ENCODE measurements at places on chromosomes 11 and 22. TPM values are rescaled to one million over a fixed set of nuclear protein-coding genes. Genes with fewer than 3 reads are reported as not detected.

Gene FAM180B
- 0.50 TPM for polyA plus RNA-seq

Gene HINFP
- polyA plus RNA-seq, result 28.2 TPM

Gene CRYBB1
- 0.42 TPM for polyA plus RNA-seq

Gene DGCR6
- 8.6 TPM for polyA plus RNA-seq

Gene MIAT
- polyA plus RNA-seq, result 0.85 TPM

Gene BTG4
- polyA plus RNA-seq, result not detected

Gene CCDC89
- 3.2 TPM for polyA plus RNA-seq

Gene VSIG10L2
- polyA plus RNA-seq, result not detected

Gene KREMEN1
- polyA plus RNA-seq, result 23.7 TPM

Gene SCGB2A2
- polyA plus RNA-seq, result not detected

Gene OTOG
- polyA plus RNA-seq, result 0.27 TPM

Gene NOX4
- polyA plus RNA-seq, result 54.0 TPM

GRCh38 chr11:66891851-66892660 is 35.2 kb downstream of the LRFN4 start:
- DNase-seq, result no peak

GRCh38 chr22:38464992-38465672 is 2.8 kb upstream of the KDELR3 start:
- no peak for DNase-seq

GRCh38 chr11:132022733-132023478 is 652.5 kb downstream of the NTM start:
- no peak for DNase-seq

DNA sequence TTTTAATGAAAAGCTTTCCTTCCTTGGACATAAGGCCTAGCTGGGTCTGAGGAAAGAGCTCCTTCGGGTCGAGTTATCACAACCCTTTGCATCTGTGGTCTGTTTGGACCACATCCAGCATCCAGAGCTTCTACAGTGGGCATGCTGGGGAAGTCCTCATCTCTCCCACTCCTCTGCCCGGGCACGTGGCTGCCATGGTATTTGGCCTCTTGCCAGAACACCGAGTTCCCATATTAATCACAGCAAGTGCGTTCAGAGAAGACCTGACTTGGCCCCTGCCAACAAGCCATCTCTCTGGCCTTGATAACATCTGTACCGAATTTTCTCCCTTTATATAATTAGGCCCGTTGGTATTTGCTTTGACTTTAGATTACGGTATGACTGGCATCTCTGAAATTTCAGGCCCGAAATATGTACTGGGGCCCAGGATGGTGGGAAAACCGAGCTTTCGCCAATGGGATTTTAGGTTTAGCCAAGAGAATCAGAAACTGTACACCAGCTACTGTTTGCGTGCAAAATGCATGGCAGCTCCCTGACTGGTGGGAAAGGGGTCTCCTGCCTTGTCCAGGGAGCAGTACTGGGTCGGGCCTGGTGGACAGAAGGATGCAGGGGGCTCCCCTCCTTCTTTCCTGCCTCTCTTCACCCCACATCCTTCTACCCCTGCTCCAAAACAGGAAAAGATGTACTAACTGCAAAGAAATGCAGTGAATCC is 90.0 kb downstream of the MICAL2 start:
- no peak for DNase-seq

- no peak for DNase-seq
These were observed 3.2 kb upstream of the EMID1 start for GRCh38 chr22:29202212-29203192.

GRCh38 chr11:8258784-8259183 is 4.9 kb downstream of the LMO1 start:
- DNase-seq, result no peak

- DNase-seq, result no peak
These were observed 745 bp upstream of the FAM118A start for GRCh38 chr22:45308957-45309421.

- no peak for DNase-seq
These were observed 534.3 kb downstream of the ETS1 start for GRCh38 chr11:128052912-128053641.

DNA sequence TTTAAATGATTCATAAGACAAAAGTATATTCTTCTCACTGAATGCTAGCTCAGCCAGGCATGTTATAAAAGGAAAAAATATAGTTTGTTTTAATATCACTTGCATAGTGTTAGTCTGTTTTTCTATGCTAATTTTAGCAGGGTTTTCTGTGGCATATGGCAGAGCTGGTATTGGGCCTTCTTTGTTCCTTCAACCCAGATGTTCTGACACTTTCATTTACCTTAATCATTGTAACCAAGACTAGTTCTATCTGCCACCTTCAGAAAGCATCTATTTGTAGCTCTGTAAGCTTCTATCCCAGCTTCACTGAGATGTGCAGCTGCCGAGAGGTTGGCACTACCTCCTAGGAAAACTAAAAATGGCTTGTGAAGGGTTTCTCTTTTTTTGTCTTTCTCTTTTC is 338.7 kb downstream of the GUCY1A2 start:
- DNase-seq, result no peak

- DNase-seq, result no peak
These were observed 66.9 kb downstream of the PRDM11 start for GRCh38 chr11:45213316-45213665.

GRCh38 chr11:21142007-21142406 is 472.6 kb downstream of the NELL1 start:
- DNase-seq, result no peak

GRCh38 chr11:67119585-67120391 is 725 bp downstream of the KDM2A start:
- no peak for DNase-seq

DNA sequence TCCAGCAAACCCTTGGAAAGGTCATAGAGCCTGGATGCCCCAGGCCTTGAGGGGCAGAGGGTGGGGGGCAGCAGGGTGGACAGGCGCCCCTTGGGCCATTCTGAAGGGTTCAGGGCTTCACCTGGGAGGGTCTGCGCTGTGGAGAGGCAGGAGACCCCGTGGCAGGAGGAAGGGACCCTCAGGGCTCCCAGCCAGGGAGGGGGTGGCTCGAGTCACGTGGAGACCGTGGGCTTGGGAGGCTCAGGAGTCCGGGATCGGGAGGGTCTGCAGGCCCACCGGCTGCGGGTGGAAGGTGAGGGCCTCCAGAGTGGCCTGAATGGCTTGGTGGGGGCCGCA is 48.5 kb upstream of the A4GALT start:
- no peak for DNase-seq

- DNase-seq, result peak; percentile 84
These were observed 46.0 kb upstream of the PARVA start for GRCh38 chr11:12331239-12331874.

DNA sequence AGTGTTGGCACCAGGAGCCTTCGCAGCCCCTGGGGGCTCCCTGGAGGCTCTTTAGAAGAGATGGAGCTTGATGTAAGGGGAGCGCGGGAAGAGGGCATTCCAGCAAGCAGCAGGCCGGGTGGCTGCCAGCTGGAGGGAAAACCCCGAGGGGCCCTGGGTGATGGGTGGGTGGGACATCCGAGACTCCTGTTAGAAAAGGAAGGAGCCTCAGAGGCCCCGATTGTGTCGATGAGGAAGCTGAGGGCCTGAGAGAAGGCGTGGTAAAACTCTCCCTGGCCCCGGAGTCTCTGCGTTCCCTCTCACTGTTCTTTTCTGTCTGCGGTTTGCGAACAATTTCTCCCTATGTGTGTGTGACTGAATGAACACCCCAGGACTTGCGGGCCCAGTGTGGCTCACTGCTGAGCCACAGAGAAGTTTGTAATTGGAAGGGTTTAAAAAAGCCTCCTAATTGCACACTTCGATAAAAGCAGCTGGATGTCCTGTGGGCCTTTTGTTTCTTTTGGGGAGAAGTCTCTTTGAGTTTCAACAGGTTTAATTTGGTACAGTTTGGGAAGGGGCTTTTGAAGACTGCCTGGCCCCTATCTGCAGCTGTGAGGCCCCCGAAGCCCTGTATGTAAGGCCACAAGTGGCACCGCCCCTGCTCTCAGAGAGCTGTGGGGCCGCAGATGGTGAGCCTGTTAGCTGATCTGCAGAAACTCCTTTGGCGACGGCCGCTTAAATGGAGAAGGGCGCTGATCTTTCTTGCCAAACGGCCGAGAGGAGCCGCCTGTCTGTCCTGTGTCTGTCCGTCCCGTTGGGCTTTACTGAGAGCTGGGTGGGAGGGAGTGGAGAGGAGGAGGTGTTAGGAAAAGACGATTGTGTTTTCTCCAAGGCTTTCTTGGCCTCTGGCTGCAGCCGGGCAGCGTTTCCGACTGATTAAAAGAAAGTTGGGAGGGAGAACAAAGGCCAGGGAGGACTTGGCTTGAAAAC is 2.0 kb downstream of the FBLN1 start:
- no peak for DNase-seq

GRCh38 chr11:94649964-94650623 is 82.9 kb downstream of the PIWIL4 start:
- no peak for DNase-seq

DNA sequence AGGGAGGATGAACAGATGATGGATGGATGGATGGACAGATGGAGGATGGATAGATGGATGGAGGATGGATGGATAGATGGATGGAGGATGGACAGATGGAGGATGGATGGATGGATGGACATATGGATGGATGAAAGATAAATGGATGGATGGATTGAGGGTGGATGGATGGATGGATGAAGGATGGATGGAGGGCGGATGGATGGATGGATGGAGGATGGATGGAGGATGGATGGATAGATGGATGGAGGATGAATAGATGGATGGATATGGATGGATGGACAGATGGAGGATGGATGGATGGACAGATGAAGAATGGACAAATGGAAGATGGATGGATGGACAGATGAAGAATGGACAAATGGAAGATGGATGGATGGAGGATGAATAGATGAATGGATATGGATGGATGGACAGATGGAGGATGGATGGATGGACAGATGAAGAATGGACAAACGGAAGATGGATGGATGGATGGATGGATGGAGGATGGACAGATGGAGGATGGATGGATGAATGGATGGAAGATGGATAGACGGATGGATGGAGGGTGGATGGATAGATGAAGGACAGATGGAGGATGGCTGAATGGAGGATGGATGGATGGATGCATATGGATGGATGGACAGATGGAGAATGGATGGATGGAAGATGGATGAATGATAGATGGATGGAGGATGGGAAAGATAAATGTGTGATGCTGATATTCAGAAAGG is 7.4 kb downstream of the IFITM10 start:
- DNase-seq, result no peak

DNA sequence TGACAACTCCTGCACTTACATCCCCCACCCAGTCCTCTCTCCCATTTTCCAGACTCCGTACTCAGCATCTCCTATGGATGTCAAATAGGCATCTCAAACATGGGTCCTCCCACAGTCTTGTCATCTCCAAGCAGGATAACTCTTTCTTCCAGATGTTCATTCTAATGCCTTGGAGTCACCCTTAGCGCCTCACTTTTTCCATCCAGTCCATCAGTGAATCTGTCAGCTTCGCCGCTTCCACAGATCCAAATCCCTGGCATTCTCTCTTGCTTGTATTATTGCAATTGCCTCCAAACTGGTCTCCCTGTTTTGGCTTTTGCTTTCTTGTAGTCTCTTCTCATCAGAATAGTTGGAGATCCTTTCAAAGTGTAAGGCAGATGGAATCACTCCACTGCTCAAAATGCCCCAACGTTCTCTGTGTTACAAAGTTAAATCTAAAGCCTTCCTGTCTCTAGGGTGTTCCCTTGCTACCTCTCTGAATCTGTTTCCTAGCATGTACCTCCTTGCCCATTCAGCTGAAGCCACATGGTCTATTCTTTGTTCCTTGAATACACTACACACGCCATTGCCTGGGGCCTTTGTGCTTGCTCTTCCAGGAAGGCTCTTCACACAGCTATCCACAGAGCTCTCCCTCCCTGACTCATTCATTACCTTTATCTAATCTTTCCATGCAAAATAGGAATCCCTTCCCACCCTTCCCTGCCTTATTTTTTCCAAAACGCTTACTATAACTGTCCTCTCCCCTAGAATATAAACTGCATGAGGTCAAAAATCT is 64.8 kb downstream of the UBASH3B start:
- no peak for DNase-seq

DNA sequence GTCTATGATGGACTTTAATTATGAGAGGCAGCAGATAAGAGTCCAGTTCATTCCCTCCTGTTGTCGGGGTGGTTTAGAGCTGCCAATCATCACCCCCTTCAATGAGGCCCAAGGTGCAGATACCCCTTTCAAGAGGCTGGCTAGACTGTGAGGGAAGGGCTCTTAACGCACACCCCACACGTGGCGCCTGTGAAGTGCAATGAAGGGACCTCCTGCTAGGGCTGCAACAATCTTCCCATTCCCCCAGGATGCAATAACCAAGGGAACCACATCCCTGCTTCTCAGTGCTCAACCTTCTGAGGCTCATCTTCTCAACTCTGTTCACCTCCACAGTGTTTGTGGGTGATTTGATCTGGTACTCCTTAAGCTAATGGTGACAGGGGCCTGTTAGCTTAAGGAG is 19.0 kb downstream of the TENM4 start:
- DNase-seq, result no peak

DNA sequence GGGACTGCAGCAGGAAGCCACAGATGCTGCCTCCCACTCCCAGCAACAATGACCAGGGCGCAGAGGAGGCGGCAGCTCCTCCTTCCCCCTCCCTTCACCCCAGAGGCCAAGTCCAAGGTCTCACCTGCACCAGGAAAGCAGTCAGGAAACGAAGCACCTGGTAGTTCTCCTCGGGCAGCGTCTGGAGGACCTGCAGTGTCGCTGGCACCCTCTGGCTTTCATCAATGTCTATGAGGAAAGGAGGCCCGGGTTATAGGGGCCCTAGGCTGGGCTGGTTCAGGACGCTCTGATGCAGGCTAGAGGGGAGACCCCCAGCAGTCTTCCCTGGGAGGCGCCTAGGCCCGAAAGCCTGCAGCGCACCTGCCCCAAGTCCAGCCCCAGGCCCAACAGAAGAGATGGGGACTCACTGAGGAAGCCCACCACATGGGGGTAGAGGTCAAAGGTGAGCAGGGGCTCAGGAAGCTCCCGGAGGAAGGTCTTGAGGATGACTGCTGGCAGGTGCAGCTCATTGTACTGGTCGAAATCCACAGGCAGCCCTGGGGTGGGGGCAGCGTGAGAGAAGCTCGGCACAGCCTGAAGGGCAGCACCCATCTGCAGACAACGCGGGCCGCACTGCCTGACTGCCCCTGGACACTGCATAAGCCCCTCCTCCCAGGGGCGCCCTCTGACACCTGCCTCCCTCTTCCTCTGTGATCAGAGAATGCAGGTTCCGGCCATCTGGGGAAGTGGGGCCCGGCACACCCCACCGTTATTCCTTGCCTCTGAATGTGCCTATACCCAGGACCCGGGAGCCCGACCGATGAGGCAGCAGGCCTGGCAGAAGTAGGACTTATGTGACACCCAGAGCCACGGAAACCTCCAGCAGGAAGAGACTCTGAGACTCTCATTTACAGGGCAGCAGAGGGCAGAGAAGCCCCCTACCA is 20.9 kb downstream of the ARHGAP1 start:
- no peak for DNase-seq

Data from renal cortex interstitium (tissue), 15 donors.